Adipose tissue (tissue), 3 donors: ENCODE measurements at places on chromosomes 13 and 19. TPM values are rescaled to one million over a fixed set of nuclear protein-coding genes. Genes with fewer than 3 reads are reported as not detected.

Gene TMPRSS9
- not detected for polyA plus RNA-seq

Gene BRD4
- 12.5 TPM for polyA plus RNA-seq

Gene SEMA6B
- polyA plus RNA-seq = 34.5 TPM

Gene ZFP28
- polyA plus RNA-seq = 2.6 TPM

Gene DNAAF3
- not detected for polyA plus RNA-seq

Gene PINLYP
- 2.7 TPM for polyA plus RNA-seq

Gene ANGPTL8
- polyA plus RNA-seq = 108 TPM
